ENCODE measurements at places on chromosomes 12 and 14.

GRCh38 chr12:2341051-2341751, 288.4 kb downstream of the CACNA1C start:
- no peak for DNase-seq

GRCh38 chr12:14417715-14418114, 52.2 kb downstream of the ATF7IP start:
- DNase-seq: no peak

GRCh38 chr12:56629459-56630179, 507 bp downstream of the BAZ2A start:
- no peak for DNase-seq

DNA sequence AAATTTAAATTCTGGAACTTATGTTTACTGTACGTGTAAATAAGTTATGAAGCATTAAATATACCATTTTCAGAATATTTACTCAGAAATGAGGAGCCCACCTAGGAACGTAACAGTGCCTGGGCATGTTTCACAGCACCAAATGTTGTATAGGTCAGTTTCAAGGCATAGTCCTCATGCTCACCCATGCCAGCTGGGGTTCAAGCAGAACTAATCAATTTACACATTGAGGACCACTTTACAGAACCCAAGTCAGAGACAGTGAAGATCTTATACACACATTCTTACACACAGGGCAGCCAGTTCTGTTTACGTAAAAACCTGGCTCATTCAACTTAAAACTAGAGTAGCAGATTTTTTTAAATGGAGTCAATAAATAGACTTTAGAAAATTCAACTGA, 2.0 kb downstream of the KICS2 start:
- DNase-seq: no peak

DNA sequence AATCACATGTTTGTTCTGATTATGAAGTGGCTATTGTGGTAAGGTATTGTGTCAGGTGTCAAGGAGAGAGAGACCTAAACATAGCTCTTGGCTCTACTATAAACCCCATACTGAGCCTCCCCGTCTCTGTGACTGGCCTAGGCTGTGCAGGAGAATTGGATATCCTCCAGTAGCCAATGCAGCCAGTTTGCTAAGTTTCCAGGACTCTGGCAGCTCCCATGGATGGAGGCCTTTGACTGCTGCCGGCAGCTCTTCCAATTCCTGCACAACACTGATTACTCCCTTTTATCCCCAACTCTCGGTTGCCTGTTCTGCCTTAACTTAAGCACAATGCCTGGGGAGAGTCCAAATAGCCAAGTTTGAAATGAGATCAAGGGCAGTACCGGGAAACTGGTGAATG, 59.3 kb downstream of the ABCC9 start:
- peak; percentile 43 for DNase-seq

DNA sequence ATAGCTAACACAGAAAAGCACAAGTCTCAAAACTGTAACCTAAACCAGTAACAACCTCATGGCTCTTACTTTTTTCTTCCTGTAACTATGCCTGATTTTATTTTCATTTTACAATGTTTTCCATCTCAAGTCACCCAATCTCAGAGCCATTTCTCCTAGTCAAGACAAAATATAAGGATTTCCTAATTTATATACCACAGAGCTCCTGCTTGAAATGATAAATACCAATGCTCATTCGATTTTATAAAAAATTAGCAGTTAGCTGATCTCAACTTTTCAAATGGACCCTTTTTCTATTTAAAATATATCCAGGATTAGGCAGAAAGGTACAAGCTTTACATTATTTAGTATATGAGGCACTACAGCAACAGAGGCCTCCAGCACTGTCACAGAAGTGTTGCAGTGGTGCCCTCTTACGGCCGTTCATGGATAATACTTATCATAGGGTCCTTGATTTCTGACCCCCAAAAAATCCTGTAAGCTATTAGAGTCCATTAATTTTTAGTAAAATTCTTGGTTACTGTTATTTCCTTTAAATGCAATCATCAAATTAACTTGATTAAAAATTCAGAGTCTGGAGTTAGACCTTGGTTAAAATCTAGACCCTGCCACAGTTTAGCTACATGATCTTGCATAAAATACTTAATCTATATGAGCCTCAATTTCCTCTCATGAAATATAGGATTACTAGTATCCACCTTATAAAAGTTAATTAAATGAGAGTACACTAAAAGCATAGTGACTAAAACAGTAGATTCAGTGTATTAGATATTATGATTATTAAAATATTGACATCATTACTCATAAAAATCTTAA, 68.3 kb downstream of the SEC23A start:
- no peak for DNase-seq
